ENCODE measurements at places on chromosomes 12 and 14.

DNA sequence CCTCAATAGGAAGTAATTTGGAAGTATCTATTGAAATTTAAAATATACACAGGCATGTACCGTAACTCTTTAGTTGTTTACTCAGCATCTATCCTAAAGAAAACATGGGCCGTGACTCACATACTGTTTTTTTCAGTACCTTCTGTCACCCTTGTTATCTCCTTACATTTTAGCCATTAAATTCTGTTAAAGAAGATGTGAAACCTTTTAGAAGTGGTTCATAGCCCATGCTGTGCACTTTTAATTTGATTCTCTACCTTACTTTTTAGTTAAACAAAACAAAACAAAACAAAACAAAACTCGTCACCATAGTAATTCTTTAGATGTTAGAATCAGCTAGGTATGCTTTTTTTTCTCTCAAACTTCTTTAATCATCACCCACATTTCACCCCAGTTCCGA lies 494.4 kb upstream of the RGS6 start:
- no peak for DNase-seq

GRCh38 chr14:101774006-101774795 lies 12.7 kb downstream of the PPP2R5C start:
- no peak for DNase-seq

DNA sequence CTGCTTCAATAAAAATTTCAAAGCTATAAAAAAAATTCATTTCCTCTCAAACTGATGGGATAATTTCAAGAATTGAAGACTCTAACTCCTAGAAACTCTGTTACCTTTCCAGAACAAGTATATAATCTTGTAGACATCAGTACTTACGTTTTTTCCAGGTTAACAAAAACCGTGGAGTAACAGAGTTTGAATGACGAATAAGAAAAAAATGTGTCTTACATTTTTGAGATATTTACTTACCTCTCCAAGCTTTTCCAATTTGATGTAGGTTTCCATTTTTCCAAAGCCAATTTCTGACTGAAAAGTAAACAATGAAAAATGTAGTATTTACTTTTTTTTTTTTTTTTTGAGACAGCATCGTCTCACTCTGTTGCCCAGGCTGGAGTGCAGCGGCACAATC lies 100.2 kb downstream of the CDK17 start:
- DNase-seq = no peak

DNA sequence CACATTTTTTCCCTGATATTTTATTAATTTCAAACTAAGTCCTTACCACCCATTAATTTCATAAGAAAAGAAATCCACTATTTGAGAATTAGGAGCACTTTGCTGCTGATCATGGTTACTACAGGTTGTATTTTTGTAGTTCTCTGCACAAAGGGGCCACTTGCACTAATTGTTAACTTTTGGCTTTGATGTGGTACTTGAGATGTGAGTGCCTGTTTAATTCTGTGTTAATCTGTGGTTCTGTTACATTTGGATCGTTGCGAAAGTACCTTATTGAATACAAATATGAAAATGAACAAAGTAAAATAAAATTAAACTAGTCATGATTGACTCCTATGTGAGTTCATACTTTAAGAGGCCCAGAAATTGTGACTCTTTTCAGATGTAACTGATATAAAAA lies 374.9 kb upstream of the RGS6 start:
- DNase-seq = no peak

DNA sequence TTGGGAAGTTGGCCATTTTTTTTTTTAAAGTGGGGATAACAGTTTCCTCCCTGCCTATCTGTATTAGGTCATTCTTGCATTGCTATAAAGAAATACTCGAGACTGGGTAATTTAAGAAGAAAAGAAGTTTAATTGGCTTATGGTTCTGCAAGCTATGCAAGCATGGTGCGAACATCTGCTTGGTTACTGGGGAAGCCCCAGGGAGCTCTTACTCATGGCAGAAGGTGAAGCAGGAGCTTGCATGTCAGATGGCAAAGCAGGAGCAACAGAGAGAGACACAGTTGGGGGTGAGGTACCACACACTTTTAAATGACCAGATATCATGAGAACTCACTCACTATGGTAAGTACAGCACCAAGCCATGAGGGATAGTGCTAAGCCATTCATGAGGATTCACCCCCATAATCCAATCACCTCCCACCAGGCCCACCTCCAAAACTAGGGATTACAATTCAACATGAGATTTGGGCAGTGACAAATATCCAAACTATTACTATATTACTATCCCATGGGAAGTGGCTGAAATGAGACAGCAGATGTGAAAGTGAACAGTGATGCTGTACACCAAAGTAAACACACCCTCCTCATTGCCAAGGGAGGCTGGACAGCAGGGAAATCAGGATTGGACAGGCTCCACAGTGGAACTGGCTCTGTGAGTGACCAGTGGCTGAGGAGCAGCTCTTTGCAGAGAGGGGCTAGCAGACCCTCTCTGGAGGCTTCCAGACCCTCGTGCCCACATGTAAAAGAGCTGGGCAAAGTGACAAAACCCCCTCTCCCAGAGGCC lies 40.5 kb downstream of the CRACR2A start:
- DNase-seq = peak; percentile 53

GRCh38 chr12:132081423-132081822 lies 62.7 kb downstream of the DDX51 start:
- no peak for DNase-seq

DNA sequence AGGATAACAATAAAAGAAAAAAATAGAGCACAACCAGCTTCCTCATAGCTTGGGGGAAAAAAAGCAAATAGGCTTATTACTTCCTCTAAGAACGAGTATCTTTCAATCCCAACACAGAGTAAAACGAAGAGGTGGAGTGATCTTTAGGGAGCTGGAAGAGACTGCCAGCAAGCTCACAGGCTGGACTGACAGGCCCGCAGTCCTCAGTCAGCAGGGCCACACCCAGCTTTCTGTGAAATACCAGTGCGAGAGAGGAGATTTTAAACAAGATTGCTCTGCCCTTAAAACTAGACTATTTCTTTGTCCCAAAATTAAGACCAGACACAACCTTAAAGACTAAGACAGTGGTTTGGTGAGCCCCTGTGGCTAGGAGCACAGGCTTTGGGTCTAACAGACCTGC lies 32.9 kb downstream of the SETD3 start:
- no peak for DNase-seq

- DNase-seq = peak; percentile 73
Measured at GRCh38 chr12:76878099-76878898, 520 bp downstream of the CSRP2 start.

GRCh38 chr12:54759751-54760150 lies 94.6 kb upstream of the MUCL1 start:
- peak; percentile 34 for DNase-seq

DNA sequence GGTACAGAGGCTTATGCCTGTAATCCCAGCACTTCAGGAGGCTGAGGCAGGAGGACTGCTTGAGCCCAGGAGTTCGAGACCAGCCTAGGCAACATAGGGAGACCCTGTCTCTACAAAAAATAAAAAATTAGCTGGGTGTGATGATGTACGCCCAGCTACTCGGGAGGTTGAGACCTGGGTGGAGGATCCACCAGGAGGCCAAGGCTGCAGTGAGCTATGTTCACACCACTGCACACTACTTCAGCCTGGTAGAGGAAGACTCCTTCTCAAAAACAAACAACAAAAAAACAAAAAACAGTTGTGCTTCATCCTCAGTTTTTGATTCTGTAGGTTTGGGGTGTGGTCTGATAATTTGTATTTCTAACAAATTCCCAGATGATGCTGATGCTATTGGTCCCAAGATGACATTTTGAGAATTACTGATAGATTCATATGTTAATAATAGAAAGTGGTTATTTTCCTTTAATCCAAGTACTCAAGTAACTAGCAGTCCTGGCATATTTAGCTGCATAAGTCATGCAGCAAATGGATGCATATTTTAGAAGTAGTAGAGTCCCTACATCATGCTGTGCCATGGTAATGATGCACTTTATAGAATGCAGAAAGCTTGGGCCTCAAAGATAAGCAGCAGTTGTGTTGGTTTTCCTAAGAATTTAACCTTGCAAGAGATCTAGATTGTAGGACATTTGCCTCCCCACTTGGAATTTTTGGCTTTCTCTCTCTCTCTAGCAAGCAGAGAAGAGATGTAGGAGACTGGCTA lies 76.1 kb upstream of the PAWR start:
- DNase-seq = no peak

DNA sequence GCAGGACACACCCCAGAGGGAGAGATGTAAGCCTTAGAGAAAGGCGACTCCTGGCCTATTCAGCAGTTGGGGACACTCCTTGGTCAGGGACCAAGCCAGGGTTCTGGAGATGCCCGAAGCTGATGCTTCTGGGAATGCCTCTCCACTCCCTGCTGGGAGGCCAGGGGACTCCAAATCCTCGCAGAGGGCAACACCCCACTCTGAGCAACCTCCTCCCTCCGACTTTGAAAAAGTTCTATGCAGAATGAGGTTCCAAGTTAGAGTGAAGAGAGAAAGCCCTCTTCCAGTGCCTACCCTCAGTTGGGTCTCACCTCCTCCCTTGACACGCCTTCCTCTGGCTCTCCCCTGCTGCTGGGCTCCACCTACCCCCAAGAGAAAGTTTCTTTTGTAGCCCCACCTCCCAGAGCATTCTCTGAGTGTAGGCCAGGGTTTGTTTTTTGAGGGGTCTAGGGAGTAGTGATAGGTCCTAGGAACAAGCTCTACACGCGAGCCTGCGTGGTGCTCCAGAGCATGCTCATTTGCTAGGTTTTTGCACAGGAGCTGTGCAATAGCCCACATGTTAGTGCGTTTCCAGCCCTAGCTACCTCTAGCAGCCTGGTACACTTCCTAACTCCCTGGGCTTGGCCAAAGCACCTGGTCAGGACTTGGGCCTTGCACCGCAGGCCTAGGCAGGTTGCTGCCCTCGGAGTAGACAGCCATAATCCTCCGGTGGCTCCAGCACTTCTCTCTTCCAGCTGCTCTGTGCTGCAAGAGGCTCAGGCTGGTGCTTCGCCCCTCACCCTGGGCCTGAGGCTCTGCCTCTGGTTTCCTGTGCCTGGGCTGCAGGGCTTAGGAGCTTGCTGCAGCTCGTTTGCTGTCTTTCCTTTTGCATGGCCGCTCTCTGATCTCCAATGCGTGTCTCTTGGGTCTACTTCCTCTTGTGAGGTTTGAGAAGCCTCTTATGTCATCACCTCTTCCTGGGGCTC lies 590 bp upstream of the CEBPE start:
- DNase-seq = no peak

DNA sequence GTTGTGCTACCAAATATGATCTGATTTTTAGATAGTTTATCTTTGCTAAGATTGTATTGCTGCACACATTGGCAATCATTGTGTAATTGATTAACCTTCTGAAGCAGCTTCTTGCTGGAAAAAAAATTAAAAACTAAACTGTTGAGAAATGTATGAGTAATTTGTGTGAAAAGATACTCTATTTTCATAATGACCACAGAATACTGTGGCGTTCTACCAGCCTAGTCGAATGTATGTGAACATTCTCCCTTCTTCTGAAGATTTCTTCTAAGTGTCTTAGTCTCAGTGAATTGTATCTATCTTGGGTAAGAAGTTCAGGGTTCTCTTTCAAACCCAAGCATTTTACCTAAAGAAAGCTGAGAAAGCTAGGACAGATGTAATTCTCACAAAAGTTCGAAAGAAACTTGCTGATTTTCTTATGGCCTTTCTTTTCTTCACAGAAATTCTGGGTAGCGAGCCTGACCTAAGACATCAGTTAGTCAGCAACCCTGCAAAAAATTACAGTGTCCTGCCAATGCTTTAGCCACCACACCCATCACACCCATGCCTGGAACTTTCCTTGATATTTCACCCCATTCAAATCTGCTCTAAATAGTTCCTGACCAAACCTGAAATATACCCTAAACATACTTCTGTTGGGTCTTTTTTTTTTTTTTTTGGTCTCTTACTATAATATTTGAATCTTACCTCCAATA lies 27.1 kb upstream of the C12orf71 start:
- DNase-seq = no peak

- DNase-seq = no peak
Measured at GRCh38 chr12:26702741-26703140, 130.3 kb downstream of the ITPR2 start.

GRCh38 chr12:70920891-70921290 lies 353 bp upstream of the PTPRR start:
- DNase-seq = no peak

GRCh38 chr12:12194206-12194605 lies 72.6 kb downstream of the LRP6 start:
- DNase-seq = no peak

DNA sequence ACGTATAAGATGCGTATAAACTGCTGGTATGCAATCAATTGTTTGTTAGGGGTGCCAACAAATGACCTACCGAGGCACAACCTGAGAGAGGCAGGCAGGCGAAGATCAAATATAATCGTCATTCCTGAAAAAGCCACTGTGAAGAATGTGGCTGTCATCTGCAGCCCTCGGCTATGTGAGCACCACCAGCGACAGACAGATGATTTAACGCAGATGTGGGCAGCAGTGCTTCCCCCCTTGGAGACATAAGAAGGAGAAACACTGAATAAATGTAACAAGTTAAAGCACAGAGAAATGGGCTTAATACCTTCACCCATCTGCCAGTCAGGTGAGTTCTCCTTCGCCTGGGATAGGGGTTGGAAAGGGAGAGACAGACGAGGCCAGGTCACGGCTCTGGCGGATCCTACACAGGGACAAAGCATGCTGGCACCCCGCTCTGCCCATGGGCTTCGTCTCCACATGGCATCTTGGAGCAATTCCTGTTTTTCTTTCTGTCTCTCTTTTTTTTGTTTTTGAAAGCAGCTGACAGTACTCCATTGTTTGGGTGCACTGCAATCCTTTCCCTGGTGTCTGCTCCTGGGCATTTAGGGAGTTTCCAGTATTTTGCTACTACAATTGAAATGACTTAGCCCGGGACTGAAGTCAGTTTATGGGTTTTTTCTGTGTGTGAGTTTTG lies 28.1 kb downstream of the TNFAIP2 start:
- no peak for DNase-seq

DNA sequence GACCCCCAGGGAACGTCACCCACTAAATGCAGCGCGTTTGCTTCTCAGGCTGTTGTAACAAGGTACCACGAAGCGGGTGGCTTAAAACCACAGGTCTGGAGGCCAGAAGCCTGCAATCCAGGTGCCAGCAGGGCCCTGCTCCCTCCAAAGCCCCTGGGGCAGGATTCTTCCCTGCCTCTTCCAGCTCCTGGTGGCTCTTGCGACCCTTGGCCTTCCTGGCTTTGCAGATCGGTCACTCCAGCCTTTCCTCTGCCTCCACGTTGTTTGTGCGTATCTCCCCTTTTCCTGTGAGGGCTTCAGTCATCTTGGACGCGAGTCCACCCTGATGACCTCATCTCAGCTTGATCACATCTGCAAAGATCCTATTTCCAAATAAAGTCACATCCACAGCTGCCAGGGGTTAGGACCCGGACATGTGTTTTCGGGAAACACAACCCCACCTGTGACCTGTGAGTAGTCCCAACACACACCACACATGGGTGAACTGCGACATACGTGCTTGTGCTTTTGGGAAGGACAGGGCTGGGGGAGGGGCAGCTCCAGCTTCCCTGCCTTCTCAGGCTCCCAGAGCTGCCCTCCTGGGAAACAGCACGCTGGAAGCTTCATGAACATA lies 114.5 kb upstream of the NCOR2 start:
- DNase-seq = no peak

- no peak for DNase-seq
Measured at GRCh38 chr12:99498756-99499155, 148.8 kb upstream of the GARIN6 start.

- DNase-seq = no peak
Measured at GRCh38 chr12:94135896-94136295, 12.5 kb upstream of the PLXNC1 start.

Data from D341Med (cell line).